CD4-positive, alpha-beta T cell treated with Interleukin-2 at 100 ng/mL for 4 hours (primary cell): ENCODE measurements at places on chromosomes 4 and X.

- no peak for DNase-seq
Measured at GRCh38 chrX:66162331-66162822, 1.7 kb upstream of the HEPH start.

DNA sequence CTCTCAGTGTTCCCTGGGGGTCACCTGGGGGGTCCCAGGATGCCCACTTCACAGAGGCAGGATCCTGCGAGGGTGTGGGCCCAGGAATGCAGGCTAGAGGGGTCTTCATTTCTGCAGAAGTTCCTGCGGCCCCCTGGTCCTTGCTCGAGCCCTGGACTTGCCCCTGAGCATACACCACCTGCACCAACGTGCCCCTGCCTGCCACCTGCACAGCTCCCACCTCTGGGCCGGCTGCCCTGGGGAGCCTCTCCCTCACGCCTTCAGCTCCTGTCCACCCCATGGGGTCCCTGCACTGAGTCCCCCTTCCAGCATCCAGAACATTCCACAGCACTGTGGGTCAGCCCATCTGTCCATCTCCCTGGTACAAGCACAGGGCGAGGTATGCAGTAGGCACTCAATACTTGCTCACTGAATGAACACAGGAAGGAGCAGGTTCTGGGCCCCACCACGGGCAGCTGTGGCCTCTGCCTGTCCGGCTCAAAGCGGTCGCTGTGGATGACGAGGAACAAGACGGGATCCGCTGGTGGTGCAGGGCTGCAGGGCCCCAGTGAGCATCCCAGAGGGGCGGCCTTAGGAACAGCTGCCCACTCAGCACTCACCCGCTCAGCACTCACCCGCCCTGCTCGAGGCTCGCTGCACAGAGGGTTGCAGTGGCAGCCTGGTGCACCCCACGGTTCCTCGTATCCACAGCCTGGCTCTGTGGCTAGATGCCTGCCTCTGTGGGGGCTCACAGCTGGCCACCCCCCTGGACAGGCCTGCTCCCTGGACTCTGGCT, 70.5 kb upstream of the MXD4 start:
- DNase-seq = no peak

DNA sequence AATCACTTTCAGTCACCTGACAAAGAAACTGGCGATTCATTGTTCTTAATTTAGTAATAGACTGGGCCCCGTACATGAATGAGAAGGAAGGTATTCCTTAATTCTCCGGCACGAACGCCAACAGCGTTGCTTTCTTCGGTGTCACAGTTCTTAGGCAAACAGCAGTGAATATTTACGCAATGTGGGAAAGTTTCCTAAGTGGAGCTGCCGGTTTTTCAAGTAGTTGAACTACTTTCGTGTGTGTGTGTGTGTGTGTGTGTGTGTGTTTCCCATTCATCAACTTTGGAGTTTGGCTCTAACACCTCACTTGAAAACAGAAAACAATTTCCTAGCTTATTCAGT, 651 bp downstream of the NXT2 start:
- no peak for DNase-seq

GRCh38 chrX:69066966-69067525, 98.2 kb downstream of the PJA1 start:
- DNase-seq = no peak
